Stomach (tissue), 19 donors: ENCODE measurements at places on chromosomes 13 and 19. TPM values are rescaled to one million over a fixed set of nuclear protein-coding genes. Genes with fewer than 3 reads are reported as not detected.

DNA sequence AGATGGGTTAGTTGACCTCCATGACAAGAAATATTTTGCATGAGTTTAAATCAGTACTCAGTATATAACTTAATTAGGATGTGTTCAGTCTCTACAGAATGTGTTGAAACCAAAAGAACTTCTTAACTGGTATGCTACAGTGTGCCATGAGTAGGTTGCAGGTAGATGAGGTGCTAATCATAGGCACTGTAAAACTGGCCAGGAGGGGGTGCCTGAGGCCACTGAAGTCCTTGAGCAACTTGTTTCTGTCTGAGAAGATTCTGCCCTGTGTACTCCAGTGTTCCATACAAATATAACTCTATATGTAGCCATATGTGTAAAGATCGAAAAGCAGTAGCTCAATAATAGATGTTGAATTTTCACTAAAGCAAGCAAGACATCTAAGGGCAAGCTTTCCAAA, 549.2 kb upstream of the KLF12 start:
- DNase-seq = no peak

- no peak for DNase-seq
Measured at GRCh38 chr13:98212763-98213162, 35.7 kb upstream of the RNF113B start.

Gene KIR2DL4
- 0.87 TPM for total RNA-seq

Gene PROZ
- not detected for total RNA-seq

Gene ISYNA1
- 39.1 TPM for total RNA-seq

DNA sequence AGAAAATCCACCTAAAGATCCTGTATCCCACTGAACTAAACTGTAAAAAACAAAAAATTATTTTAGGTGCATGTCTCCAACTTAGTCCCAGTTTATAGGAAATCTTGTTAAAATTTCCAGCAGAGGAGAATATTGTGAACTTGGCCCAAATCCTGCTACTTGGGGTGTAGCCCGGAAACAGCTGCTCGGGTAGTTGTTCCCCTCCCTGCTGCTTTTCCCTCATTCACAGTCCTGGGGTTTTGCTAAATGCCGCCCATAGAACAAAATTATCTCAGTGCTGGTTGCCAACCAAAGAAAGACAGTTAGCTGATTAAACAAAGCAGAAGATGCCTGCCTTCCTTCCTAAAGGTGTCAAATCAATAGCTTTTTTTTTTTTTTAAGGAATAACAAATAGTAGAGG, 330.5 kb upstream of the KLF12 start:
- no peak for DNase-seq

Gene HRC
- not detected for total RNA-seq

Gene CEBPA
- total RNA-seq = 167 TPM

Gene B3GNT3
- total RNA-seq = 11.9 TPM

GRCh38 chr19:7069042-7069903, at the start of gene ZNF557:
ZNF557 (plus strand) TSS chr19:7069703; CDS start chr19:7075075, 5,372 bp downstream.
- peak; percentile 100 for DNase-seq

Gene IQCN
- total RNA-seq = not detected

DNA sequence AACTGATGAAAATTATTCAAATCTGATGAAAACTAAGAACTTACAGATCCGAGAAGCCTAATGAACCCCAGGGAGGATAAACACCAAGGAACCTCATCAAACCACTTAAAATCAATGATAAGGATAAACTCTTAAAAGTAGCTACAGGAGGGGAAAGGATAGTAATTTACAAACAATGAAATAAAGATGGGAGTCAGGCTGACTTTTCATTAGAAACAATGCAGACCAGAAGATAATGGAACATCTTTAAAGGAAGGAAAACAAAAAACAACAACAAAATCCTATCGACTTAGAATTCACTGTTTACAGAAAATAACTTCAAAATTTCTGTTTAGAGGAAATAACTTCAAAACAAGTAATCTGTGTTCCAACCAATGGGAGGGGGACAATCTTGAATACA, 73.4 kb downstream of the ZDHHC20 start:
- DNase-seq = no peak

GRCh38 chr13:38895075-38895474, 95.6 kb downstream of the STOML3 start:
- no peak for DNase-seq

DNA sequence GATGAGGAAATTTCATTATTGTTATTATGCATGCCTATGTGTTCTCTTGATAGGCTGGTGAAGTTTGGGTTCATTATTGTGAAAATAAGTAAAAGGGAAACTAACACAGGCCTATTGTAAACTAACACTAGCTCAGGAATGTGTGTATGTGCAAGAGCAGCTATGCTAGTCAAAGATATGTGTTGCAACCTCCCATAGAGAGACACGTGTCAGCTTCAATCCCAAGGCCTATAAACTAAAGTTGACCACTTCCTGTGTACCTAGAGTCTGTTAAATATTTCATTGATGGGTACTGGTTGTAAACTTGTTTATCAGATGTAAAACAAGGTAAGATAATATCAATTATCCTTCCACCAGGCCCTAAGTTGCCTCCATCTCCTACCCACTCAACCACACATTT, 44.7 kb upstream of the ZNF30 start:
- no peak for DNase-seq

DNA sequence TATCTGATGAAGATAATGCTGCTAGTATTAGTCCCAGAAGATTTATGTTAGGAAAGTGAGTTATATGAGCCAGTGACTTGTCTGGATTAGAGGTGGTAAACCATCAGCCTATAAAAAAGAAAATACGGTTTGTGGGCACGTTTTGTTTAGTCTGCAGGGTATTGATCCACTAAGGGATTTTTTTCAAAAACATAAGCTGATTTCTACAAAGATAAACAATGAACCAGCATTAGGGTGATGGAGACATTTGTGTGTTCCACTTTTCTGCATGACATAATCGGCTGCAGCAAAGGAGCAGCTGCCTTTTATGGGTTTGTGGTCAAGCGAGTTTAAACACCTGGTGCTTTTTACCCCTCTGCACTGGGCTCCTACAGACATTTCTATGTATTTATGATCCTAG, 836.4 kb upstream of the GPC6 start:
- no peak for DNase-seq

DNA sequence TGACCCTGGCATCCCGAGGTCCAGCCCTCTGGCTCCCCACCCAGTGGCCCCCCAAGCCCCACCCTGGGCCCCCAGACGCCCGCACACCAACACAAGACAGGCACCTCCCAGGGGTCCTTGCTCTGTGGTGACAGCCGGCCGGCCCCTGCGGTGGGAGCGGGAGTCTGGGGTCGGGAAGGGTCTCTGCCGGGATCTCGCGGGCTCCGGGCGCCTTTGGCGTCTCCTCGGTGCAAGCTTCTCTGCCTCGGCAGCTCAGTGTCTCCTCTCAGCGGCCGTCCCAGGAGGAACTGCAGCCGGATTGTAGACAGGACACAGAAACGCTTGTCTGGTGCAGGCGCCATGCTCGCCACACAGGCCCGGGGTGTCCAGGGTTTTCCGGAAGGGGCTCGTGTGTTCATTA, 43.7 kb downstream of the TMEM255B start:
- DNase-seq = no peak

GRCh38 chr19:47112166-47112996, 1.2 kb downstream of the ZC3H4 start:
- peak; percentile 95 for DNase-seq

- DNase-seq = no peak
Measured at GRCh38 chr13:50844084-50844875, 788 bp upstream of the DLEU7 start.

- no peak for DNase-seq
Measured at GRCh38 chr13:66703597-66703996, 526.5 kb downstream of the PCDH9 start.

GRCh38 chr13:39310961-39311360, 272.7 kb downstream of the NHLRC3 start:
- DNase-seq = no peak

Gene ZNF613
- 3.2 TPM for total RNA-seq

GRCh38 chr19:47236072-47236675, 5.2 kb upstream of the BBC3 start:
- no peak for DNase-seq

DNA sequence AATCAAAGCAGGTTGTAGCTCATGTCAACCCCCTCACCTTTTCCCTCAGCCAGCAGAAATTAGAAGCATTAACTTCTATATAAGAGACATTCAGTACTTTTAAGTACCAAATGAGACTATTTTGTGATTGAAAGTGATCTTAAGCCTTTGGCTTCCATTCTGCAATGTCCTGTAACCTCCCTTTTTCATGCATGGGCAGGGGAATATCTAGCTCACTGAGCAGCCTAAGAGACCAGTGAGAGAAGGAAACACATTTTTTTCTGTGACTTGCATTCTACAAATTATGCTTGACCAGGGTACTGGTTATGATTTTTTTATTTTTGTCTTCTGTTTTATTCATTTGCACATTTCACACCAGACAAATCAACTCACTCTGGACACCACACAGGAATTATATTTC, 369.6 kb downstream of the KCTD12 start:
- no peak for DNase-seq

DNA sequence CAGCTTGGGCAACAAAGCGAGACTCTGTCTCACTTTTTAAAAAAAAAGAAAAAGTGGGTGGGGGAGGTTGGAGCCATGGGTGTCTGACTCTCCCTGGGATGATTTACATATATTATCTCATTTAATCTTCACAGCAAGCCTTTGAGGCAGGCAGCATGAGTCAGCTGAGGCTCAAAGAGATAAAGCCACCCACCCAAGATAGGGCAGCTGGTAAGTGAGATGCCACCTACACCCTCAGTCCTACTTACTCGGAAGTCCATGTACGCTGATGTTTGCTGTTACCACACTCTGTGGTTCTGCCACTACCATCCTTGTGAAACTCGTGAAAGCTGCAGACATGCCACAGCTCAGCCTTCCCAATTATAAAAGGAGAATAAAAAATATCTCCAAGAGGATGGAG, 142.0 kb upstream of the TSHZ3 start:
- no peak for DNase-seq

DNA sequence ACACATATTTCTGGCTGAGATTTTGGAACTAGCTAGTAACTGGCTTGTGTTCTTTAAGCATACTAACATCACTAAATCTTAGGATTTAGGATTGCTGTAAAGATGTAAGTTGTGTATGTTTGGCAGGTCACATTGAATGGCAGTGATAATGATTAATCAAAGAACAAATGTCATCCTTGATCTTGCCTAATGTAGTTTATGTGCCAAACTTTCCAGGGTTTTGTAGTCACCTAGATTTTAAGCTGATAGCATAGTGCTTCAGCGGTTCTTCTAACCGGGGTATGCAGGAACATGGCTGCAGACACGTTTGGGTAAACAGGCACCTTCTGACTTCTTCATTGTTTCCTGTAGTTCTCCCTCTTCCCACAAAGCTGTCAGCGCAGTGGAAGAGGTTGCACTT, 9.7 kb downstream of the CLN5 start:
- no peak for DNase-seq

DNA sequence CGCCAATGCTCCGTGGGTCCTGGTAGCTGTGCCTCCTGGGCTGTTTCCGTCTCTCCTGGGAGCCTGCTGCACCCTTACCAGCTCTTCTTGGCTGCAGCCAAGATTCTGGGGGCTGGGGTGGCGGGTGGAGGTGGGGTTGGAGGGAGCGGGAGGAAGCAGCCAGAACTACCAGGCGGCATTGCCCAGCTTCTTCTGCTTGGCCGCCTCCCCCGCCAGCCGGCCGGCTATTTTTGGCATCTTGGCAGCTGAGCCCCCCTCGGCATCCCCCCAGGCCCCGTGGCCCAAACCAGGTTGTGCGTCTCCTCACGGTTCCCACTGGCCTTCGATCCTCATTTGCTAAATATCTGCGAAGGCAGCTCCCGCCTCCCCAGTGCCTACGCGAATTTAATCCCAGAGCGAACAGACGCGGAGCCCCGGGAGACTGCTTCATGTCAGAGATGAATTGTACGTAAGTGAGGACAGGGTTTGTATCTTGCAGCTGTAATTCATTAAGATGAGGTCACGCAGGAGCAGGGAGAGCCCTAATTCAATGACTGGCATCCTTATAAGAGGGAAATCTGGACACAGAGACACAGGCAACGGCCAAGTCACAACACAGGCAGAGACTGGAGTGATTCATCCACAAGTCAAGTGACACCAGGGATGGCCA, 12.8 kb upstream of the PEAK3 start:
- peak; percentile 73 for DNase-seq

GRCh38 chr19:55622242-55622969, 2.0 kb downstream of the ZNF784 start:
- no peak for DNase-seq

DNA sequence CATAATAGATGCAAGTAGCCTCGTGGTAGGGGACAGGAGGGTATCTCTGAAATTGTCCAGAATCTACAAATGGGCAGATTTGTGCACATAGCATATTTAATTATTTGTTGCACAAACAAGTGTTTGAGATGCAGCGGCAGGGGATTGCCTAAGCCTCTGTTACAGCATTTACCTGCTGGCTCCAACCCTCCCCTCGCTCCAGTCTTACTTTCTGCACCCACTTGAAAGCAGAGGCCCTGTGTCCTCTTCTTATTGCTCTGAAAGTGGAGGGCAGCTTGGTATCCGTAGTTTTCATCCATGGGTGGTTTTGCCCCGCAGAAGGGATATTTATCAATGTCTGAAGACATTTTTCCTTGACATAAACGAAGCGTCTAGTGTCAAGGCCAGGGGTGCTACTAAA, 73.0 kb upstream of the STK24 start:
- DNase-seq = no peak

Gene SBK3
- not detected for total RNA-seq

DNA sequence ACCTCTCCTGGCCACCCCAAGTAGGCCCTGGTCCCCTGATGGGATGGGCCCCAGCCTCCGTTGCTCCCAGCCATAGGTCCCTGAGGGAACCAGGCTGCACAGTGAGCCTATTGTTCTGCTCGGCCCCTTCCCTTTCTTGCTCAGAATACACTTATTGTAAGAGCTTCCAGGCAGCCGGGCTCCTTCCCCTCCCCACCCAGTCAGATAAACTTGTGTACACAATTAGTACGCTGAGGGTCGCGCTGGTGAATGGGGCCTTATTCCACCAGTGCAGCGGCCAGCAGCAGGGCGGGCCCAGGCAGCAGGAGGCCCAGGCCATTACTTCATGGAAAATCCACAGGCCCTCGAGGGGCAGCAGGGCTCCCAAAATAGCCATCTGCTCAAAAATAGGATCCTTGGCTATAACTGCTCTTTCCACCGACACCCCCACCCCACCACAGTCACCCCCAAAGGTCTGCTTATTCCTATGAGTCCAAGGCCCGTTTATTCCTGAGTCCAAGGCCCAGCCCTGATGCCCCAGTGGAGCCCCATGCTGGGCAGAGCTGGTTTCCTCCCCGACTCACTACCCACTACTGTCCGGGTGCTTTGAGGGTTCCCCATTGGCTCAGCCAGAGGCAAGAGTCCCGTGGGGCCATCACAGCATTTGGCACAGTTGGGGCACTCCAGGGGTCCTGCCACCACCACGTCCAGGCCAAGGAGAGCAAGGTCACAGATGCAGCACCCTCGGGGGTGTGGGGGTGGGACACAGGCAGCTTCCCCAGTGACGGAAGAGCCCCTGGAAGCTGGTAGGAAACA, 22.1 kb downstream of the CAPN12 start:
- peak; percentile 94 for DNase-seq

DNA sequence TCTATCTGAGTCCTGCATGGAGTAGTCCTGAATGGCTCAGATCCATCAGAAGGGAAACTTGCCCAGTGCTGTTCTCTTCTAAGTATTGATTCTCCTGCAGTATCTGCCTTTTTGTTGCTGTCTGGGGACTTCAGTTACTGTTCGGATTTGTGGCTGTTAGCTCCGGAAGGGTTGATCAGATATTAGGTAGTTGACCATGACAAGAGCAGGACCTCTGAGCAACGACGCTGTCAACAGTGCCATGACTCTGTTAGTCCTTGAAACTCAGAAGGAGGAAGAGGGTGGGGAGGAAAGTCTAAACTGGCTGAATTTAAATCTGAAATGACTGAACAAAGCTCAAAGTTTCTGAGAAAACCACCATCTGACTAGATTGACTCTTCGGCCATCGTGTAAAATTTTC, 42.2 kb downstream of the CCNE1 start:
- no peak for DNase-seq

GRCh38 chr13:49791315-49791710, 1.2 kb downstream of the KPNA3 start:
- DNase-seq = no peak
